IPS-NIHi11 (cell line): ENCODE measurements at places on chromosomes 5 and 9.

DNA sequence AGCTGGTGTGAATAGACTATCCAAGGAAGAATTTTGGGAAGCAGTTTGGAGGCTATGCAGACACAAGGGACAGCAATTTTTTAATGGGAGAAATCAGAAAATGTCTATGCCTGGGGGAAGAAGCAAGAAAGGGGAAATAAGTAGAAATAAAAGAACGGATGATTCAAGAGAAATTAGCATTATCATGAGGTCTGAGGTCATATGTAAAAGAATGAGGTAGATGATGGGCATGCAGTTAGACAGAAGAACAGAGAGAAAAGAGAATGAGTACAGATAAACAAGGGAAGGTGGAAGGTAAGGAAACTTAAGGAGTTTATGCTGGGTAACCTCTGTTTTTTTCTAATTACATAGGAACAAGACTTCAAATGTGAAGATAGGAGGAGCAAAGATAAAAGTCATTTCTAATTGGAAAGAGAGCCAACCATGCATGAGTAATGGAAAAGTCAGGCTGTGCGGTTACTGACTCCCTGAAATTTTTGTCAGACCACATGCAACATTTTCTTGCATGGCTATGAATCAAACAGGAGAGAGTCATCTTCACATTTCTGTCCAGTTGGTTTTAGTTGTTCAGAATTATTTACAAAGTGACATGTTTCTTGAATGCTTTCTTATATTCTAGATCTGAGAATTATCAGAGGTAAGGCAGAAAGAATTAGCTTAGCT is 101.0 kb upstream of the PIK3R1 start:
- DNase-seq = no peak

- DNase-seq = no peak
Measured at GRCh38 chr9:125541840-125542243, 165.2 kb downstream of the MAPKAP1 start.

- no peak for DNase-seq
Measured at GRCh38 chr5:148973455-148973854, 89.4 kb downstream of the SH3TC2 start.

- DNase-seq = no peak
Measured at GRCh38 chr5:101482931-101483330, 579.8 kb upstream of the ST8SIA4 start.

DNA sequence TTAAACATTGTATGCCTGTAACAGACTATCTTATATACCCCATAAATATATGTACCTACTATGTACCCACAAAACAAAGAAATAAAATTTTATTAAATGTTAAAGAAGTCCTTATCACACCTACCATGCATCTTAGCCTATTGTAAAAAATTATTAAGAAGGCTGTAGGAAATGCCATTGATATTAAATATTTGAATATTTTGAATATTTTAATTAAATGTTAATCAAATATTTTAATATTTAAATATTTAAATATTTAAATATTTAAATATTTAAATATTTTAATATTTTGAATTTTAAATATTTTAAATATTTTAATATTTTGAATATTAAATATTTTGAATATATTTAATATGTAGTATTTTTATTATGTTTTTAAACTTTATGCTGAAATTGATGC is 331.5 kb upstream of the ATP10B start:
- DNase-seq = no peak

DNA sequence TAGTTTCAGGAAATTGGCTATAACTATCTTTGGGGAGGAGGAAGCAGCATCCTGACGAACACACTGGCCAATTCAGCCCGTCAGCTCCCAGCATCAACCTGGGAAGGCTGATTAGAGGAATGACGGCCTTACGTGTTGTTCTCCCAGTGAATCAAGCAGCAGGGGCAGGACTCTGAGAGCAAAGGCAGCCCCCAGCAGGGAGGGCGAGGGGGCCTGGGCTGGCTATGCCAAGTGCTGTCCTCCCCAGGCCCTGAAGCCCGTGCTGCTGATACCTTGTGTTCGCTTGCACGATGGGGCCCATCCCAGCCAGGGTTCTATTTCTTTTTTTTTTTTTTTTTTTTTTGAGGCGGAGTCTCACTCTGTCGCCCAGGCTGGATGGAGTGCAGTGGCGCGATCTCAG is 254.1 kb downstream of the FSTL4 start:
- DNase-seq = no peak

GRCh38 chr5:165015126-165015525 is 1509.7 kb downstream of the MAT2B start:
- no peak for DNase-seq

- DNase-seq = no peak
Measured at GRCh38 chr5:51188001-51188591, 195.2 kb upstream of the ISL1 start.

DNA sequence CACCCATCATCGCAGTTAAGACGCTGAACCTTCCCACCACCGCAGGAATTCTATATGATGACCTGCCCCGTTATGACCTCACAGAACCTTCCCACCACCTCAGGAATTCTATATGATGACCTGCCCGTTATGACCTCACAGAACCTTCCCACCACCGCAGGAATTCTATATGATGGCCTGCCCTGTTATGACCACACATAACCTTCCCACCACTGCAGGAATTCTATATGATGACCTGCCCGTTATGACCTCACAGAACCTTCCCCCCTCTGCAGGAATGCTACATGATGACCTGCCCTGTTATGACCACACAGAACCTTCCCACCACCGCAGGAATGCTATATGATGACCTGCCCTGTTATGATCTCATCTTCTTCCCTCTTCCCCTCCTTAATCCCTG is 64.3 kb downstream of the IRX1 start:
- DNase-seq = no peak

GRCh38 chr9:82543726-82544125 is 519.2 kb downstream of the RASEF start:
- DNase-seq = no peak

DNA sequence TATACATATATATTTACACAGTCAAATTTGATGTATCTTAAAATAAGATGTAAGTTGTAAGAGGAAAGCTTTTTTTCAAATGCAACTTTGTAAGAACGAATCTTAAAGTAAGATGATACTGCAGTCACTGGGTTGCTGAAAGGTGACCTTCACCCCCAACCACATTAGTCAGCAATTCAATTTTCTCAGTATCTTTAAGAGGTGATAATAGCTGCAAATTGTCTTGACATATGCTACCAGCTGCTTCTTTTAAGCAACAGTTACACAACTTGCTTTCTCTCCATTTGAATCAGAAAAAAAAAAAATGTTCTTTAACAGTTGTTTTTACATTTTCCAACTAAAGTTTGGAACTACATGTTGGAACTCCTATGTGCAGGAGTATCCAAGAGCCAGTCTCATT is 246.6 kb upstream of the CCNG1 start:
- no peak for DNase-seq

DNA sequence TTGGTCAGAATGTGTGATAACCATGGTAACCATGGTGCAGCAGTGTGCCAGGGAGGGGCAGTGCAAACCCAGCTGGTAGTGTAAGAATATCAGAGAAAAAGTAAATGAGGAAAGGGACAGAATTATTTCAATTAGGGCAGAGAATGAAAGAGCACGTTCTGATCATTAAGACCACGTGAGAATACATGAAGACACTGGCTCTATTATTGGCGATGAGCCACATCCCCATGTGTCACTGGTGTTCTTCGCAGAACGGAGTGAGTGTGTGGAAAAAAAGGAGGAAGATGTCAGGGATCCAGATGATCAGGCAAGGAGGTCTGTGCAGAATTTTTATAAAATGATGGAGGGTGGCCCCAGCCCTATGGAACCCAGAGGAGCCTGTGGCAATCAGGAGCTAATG is 315.5 kb downstream of the SEMA5A start:
- DNase-seq = no peak

DNA sequence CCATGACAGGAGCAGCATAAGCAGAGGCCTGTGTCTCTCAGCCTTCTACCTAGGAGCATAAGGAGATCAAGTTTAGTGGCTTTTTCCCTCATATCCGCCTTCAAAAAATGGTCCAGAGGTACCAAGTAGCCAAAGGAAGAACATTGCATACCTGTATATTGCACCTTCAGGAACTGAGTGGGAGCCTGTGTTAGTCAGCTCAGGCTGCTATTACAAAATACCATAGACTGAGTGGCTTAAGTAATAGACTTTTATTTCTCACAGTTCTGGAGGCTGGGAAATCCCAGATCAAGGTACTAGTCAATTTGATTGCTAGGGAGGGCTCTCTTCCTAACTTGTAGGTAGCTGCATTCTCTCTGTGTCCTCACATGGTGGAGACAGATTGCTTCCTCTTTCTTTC is 597.4 kb upstream of the PTGER4 start:
- no peak for DNase-seq

DNA sequence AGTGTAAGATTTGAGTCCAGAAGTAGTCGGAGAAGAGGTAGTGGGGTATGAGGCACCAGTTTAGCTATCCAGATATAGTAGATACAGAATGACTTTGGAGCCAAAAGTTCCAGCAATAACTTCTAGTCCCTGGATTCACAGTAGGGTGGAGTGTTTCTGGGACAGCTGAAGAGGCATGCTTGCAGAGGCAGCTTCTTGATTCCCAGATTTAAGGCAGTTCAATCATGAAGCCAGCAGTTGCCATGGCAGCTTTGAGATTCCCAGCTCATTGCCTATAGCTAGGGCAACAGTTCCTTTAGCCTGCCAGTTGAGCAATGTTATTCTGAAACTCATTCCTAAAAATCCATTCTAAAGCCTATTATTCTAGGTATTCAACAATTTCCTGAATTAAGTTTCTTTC is 79.2 kb downstream of the LIX1 start:
- no peak for DNase-seq

GRCh38 chr5:121979691-121980090 is 17.9 kb downstream of the SRFBP1 start:
- DNase-seq = no peak

DNA sequence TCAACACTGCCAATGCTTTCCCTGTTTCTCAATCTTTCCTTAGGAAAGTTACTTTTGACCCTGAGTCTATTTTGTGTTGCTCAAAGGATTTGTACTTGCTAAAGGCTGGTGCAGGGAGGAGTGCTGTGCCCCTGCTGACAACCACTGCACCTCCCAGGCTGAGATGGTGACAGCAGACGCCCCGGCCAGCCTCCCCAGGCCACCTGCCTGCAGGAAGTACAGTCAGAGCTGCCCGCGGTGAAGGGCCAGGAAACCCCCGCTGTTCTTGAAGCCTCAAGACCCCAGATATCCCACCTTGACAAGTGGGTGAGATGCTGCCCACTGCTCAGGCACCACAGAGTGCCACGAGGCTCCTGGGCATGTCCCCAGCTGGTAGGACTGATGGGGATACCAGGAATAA is 44.2 kb upstream of the CKMT2 start:
- DNase-seq = no peak

DNA sequence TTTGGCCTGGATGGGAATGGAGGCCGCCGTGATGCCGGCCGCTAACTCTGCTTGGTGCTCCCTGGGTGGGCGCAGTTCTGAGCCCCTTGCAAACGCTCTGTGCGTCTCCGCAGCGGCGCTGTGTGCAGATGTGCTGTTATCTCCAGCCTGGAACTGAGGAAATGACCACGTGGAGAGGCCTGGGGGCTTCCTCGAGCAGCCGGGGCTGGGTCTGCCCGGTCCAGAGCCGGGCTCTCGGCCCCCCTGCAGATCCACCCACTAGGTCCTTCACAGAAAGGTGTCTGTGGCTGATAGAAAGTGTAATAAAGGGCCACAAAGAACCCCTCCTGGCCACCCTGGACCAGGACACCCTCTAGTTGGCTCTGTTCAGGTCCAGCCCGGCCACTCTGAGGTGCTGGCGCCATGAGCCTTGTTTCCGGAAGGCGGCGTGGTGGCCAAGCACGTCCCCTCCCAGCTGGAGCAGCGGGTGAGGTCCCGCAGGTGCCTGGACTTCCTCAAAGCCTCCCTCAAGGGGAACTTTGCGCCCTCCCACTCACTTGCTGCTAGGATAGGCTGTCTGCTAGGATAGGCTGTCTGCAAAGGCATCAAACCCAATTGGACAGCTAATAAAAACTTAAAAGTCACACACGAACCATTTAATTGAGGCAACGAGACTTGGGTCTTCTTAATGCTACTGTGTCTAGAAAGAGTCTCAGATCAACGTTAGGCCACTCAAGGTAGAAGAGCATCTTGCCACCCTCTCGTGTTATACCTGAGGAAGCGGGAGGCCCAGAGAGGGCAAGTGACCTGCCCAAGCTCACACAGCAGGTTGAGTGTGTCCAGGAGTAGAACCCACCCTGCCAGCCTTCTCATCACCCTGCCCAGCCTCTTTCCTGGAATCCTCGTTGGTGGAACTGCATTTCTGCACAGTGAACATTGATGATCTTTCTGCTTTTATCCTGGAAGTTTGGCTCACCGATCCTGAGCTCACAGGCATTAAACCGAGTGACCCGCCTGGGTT is 109.3 kb upstream of the FCN2 start:
- no peak for DNase-seq

GRCh38 chr9:97617939-97618416 is 15.2 kb downstream of the TSTD2 start:
- no peak for DNase-seq

DNA sequence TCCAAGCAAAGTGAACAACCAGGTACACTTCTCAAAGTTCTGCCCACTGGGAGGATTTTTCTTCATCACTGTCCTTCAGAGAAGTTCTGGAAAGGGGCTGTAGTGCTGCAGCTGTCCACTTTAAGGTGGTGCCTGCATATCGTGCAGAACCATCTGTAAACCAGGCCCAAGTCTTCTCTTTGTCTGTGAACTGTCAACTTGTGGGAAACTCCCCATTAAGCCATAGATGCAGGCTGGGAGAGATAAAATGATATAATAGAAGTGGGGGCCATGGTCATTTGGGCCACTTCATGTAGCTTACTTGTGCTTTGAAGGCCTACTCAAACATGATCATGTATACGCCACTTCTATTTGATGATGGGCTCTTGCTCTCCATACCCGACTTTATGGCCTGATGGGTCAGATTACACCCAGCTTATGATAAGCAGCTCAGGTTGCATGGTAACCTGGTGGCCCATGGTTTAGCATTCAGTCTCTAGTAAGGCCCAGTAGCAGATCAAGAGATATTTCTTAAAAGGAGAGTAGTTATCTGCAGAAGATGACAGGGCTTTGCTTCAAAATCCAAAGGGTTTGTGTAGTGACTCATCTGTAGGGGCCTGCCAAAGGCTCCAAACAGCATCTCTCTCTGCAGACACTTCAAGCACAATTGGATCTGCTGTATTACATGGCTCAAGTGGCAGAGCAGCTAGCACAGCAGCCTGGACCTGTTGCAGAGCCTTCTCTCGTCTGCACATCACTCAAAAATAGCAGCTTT is 15.7 kb upstream of the BTF3 start:
- DNase-seq = no peak

DNA sequence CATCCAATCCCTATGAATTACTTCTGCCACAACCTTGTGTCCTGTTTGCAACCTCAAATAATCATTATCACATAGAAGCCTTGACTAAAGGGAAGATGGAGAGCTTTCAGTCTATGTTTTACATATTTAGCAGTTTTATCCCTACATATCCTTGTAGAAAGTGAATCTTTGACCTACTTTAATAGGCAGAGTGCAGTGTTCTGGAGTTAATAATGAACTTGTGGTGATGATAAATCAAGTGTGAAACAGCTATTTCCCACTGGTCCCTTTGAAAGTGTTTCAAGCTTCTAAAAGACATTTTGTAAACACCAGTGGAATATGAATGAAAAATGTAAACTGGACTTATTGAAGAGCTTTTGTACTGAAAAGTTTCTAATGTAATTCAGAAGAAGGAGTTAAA is 406.7 kb downstream of the GABRG2 start:
- no peak for DNase-seq
